ENCODE measurements at places on chromosomes 2 and 18.

- no peak for DNase-seq
Observed at GRCh38 chr18:35334212-35334611, 10.0 kb downstream of the ZNF24 start.

DNA sequence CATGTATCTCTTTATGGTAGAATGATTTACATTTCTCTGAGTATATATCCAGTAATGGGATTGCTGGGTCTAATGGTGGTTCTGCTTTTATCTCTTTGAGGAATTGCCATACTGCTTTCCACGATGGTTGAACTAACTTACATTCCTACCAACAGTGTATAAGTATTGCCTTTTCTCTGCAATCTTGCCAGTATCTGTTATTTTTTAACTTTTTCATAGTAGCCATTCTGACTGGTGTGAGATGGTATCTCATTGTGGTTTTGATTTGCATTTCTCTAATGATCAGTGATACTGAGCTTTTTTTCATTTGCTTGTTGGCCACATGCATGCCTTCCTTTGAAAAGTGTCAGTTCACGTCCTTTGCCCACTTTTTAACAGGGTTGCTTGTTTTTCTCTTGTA lies 55.1 kb downstream of the CYTIP start:
- DNase-seq = no peak

DNA sequence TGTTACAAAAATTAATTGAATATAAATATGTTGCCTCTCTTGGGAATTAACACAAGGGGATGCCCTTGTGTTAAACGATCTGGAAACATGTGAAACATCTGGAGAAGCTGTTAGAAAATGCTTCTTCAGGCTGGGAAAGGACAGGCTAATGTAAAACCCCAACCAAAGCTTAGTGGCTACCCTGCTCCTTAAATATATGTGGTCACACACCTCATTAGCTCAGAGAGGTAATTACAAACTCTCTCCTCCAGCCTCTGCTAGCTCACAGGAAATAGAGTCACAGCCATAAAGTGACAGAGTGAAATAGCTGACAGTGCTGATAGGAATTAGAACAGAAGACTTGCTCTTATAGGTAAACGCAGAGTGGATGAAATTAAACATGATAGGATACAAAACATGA lies 155.9 kb downstream of the RAB3GAP1 start:
- DNase-seq = no peak

- DNase-seq = no peak
Observed at GRCh38 chr18:79772865-79773696, 24.7 kb upstream of the KCNG2 start.

- no peak for DNase-seq
Observed at GRCh38 chr2:181183878-181184542, 203.6 kb downstream of the UBE2E3 start.

GRCh38 chr18:78629426-78629825 lies 350.2 kb upstream of the SALL3 start:
- no peak for DNase-seq

DNA sequence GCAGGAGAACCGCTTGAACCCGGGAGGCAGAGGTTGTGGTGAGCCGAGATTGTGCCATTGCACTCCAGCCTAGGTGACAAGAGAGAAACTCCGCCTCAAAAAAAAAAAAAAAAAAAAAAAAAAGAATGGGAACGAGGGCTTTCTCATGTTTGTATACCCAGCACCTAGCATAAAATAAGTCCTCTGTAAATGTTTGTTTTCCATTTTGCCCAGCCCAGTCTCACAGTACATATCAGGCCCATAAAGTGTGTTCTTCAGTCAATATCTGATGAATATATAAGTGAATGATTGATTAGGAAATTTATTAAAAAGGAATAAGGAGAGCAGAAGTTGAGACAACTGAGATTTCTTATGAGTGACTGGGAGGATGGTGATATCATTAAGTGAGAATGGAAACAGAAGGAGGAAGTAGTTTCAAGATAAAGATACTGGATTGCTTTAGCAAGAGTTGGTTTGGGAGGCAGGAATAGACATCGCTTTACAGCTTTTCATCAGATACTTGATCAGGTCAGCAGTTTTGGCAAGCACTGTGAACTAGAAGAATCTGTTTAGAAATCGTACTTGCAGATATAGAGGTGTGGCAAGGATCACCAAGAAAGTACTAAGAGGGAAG lies 327.5 kb downstream of the KIAA1328 start:
- no peak for DNase-seq

GRCh38 chr18:79770501-79770815 lies 27.3 kb upstream of the KCNG2 start:
- no peak for DNase-seq

DNA sequence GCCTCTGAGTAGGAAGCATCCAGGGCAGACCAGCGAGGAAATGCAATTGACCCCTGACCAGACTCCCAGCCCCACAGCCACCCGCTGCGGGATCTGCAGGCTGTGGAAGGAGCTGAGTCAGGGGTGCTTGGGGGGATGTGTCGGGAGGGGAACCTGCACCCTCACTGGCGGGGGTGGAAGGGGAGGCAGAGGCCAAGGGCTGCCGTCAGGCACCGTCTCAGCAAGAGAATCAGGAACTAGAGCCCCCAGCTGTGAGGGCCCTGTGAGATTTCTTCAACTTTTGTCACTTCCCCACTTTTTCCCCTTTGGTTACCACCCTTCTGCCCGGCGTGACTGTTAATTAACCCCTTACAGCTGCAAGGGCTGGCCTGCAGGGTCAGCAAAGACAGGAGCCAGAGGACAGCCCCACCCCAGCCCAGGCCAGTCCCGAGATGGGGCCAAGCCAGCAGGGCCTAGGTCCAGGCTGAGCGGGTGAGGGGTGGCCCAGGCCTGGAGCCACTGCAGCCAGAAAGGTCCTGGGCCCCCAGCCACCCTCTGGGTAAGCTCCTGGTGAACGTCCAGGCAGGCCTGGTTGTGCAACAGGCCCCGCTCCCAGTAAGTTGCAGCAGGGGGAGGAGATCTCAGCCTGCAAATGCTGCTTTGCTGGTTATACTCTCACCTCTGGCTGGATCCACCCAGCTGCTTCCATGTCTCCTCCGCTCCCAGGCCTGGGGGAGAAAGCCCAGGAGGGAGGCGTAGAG lies 147.0 kb upstream of the ID2 start:
- DNase-seq = no peak

GRCh38 chr2:158580760-158581159 lies 124.0 kb downstream of the PKP4 start:
- no peak for DNase-seq

- no peak for DNase-seq
Observed at GRCh38 chr2:102030855-102031527, 39.2 kb downstream of the IL1R2 start.

DNA sequence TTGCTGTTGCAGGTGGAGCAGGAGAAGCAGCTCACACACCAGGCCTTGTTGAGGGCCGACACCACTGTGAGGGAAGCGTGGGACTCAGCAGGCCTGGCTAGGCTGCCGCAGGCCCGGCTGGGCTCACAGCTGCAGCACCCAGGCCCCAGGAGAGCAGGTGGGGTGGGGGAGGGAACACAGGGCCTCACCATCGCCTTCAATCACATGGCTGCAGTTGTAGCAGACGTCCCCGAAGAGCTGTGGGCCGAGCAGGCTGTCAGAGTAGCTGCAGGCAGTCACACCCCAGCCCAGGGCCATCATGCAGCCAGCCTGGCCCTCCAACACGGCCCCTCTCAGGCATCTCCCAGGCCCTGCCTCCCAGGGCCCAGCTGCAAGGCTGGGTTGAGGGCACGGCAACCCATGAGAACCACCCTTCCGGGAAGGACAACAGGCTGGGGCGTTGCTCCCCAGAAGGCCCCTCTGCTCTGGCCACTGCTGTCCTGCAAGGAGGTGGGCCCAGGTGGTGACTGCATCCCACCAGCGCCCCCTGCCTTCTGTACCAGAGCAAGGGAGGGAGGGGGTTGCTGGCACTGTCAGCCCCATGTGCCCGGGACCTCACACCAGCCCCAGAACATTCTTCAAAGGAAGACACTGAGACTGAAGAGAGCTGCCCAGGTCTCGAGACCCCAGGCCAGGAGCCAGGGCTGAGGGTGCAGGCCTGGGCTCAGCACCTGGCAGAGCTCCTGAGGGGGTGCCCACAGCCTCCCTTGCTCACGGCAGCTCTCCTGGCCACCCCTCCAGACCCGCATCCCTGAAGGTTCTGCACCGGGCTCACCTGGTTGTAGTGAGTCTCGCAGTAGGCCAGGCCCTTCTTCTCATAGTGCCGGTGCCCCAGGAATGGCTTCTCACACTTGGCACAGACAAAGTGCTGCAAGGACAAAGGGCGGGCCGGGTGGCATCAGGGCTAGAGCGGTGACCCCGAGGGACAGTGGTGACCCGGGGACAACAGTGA lies 5.6 kb upstream of the GPR17 start:
- DNase-seq = no peak

DNA sequence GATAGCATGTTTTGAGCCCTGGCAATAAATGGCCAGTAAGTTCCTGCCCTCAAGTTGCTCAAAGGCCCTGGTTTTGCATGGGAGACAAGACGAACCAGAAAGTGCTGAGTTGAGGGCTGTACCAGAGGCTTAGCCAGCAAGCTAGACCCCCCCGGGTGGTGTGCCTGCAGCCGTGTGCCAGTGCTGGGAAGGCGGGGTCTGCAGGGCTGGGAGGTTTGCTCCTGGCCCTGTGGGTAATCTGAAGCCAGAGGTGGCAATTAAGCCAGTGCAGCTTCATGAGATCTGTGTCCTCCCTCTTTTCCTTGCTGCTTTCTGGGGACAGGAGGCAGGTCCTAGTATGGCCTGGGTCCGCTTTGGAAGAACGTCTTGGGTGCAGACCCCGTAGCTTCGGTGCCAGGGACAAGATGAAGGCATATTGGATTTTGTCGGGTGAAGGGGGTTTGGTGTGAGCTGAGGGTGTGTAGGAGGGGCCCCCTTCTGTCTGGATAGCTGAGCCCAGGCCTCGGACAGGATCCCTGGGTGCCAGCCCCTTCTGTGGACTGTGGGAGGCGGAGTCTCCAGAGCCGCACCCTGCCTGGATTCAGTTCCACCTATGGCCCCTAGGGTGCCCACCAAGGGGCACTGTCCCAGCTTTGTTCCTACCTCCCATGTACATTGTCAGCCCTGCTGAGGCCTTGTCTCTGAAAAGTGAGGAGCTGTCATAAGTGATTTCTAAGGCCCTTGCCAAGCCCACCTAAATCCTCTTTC lies 15.6 kb downstream of the ATOH8 start:
- DNase-seq = no peak

DNA sequence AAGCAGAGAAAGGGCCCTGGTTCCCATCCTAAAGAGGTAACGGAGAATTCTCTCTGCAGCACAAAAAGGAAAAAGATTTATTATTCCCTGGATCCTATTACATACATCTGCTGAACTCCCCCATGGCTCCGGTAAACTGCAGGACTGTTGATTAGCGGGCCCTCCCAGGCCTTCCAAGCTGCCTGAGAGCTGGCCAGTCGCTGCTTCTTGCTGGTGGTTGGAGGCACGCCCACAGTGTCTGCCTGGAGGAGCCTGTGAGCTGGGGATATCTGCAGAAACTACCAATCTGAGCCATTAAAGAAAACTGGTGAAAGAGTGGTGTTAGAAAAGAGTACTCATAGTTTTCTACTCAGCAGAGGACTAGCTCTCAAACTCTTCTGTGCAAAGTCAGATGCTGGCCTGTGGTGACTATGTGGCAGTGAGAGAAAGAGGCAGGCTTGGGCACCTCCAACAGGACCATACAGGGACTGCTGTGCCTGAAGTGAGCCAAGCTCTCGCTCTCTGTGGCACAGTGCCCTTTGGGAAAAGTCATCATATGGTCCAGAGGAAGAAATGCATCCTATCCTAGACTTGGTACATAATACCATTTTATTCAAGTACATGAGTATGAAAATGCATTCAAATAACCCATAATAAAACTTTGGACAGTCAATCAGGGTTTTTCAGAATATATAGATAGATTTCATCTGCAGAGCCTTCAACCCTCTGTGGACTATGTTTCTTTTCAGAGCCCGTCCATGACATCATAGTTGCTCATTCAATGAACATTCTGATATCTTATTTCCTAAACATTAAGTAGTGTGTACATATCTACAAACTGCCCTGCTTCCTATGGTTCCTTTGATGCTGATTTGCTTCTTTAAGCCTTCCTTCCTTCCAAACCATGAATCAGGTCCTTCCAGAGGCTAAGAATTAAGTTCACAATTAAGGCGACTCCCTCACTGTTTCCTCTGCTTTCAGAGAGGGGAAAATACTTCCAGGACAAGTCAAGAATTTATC lies 242.0 kb upstream of the LYPD1 start:
- no peak for DNase-seq

- no peak for DNase-seq
Observed at GRCh38 chr2:217897816-217898806, 104.7 kb downstream of the TNS1 start.

- DNase-seq = no peak
Observed at GRCh38 chr2:227099340-227099739, 64.7 kb downstream of the COL4A4 start.

GRCh38 chr2:139686205-139686604 lies 906.0 kb upstream of the NXPH2 start:
- no peak for DNase-seq

GRCh38 chr2:220209093-220209492 lies 581.7 kb downstream of the SLC4A3 start:
- DNase-seq = no peak

DNA sequence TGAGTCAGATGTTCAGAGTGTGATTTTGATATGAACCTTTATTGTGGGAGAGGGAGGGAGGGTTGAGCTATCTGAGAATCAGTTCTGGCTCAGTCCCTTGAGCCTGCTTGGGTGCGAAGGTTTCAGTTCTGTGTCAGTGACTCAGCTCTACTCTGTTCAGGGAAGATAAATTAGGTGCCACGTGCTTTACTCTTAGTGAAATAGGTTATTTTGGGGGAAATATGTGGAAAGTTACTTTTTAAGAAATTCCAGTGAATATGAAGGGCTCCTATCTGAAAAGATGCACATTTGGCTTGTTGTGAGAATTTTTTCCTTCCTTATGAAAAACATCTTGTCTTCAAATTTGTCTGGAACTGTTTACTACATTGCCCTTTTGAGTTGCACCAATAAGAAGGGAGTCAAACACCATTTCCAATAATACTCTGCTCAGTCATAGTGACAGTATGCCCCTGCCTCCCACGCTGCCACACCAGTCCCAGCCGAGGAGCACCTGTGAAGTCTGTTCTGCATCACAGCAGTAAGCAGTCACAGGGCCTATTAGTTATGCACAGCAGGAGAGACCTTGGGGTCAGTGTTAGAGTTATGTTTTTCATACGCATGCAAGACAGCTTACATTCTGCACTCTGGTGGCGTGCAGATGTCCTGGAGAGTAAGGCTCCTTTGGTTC lies 32.8 kb upstream of the DNAH7 start:
- no peak for DNase-seq

All from NCI-H524 treated with DMSO at 0.1 percent for 48 hours (cell line).